ENCODE measurements at places on chromosomes 7 and 10.

- DNase-seq, result no peak
These were observed 107.2 kb downstream of the CUBN start for GRCh38 chr10:17022466-17022825.

DNA sequence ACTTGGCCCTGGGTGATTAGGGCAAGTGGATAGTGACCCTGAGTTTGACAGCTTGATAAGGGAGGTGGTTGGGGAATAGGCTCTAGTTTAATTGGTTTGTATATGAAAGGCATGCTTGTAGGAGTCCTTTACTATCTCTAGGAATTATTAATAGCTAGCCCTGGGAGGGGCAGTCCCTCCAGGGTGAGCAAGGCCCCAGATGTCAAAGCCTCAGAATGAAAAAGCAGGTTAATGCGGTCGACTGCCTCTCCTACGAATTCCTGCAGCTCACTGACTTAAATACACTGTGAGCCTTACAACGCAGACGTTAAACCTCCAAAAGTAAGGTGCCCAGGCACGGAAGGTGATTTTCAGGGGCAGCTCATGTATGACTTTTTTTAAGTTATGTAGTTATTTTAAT lies 5.2 kb upstream of the BTBD16 start:
- no peak for DNase-seq

- no peak for DNase-seq
These were observed 186.1 kb upstream of the AOAH start for GRCh38 chr7:36910401-36910800.

DNA sequence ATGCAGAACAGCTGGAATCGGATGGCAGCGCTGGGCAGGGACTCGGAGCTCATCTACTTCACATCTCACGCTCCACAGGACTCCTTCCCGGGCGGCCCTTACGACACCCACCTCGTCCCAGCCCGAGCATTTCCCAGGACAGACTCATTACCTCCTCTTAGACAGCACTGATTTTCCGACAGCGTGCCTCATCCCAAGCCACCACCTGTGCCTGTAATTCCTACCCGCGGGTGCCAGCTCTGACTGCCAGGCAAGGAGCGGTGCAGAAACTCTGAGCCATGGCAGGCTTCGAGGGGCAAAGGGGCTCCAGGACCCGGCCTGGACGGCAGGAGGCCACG lies 25.6 kb downstream of the GPER1 start:
- no peak for DNase-seq

GRCh38 chr10:92328993-92329392 lies 38.0 kb downstream of the MARCHF5 start:
- DNase-seq, result no peak

DNA sequence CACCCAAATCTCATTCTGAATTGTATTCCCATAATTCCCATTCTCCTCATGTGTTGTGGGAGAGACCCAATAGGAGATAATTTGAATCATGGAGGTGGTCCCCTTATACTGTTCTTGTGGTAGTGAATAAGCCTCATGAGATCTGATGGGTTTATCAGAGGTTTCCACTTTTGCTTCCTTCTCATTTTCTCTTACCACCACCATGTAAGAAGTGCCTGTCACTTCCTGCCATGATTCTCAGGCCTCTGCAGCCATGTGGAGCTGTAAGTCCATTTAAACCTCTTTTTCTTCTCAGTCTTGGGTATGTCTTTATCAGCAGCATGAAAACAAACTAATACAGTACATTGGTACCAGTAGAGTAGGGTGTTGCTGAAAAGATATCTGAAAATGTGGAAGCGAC lies 98.2 kb upstream of the ASAH2 start:
- no peak for DNase-seq

All from activated CD4-positive, alpha-beta T cell treated with anti-CD3 and anti-CD28 coated beads for 24 hours (primary cell).